ENCODE measurements at places on chromosomes 12 and 14.

DNA sequence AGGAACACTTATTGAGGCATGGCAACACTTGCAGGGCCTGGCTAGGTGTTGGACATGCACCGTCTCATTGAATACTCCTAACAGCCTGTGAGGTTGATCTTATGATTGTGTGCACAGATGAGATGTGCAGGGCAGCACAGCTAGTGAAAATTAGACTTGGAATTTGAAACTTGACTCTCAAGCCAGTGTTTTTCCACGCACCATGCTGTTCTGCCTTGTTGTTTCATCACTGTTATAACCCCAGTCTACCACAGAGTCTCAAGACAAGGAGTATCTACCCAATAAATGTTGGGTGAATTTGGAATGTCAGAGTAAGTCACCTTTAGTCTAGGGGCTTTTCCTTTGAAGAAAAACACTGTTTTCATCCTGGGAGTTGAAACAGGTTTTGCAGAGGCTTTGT is 55.8 kb upstream of the LRIG3 start:
- DNase-seq = no peak

- no peak for DNase-seq
Observed at GRCh38 chr14:99990268-99991170, 74.7 kb upstream of the EVL start.

- no peak for DNase-seq
Observed at GRCh38 chr12:131128556-131128955, 174.8 kb downstream of the ADGRD1 start.

GRCh38 chr12:124454735-124455134 is 112.7 kb downstream of the NCOR2 start:
- DNase-seq = no peak

- DNase-seq = no peak
Observed at GRCh38 chr12:26279091-26279490, 83.7 kb downstream of the SSPN start.

DNA sequence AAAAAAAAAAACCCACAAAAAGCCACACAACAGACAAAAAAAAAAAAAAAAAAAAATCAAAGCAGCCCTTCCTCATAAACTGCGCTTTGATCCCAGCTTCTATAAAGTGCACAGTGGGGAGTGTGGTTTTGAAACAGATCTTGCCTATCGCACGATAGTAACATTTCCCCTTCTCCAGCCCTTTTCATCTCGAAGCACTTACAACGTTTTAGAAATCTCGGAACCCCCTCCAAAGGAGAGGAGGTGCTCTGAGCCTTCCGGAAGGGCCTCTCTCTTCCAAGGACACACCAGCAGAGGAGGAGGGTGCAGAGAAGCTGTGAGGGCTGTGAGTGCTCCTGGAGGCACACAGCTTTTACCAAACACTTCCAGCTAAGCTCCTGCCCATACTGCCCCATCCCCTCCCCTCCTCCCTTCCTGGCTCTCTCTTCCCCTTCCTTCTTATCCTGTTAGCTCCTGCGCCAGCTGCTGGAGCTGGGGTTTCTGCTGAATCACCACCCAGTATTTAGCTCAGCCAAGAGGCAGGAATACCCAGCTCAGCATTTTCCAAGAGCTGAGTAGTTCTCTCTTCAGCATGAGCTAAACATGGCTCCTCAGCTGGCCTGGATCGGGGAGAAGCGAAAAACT is 28.4 kb downstream of the SLC7A8 start:
- DNase-seq = no peak

GRCh38 chr12:48937170-48937569 is 11.9 kb upstream of the FKBP11 start:
- no peak for DNase-seq

GRCh38 chr12:46652692-46653091 is 173.1 kb downstream of the SLC38A4 start:
- DNase-seq = no peak

- DNase-seq = no peak
Observed at GRCh38 chr12:18861287-18861858, 123.5 kb downstream of the CAPZA3 start.

DNA sequence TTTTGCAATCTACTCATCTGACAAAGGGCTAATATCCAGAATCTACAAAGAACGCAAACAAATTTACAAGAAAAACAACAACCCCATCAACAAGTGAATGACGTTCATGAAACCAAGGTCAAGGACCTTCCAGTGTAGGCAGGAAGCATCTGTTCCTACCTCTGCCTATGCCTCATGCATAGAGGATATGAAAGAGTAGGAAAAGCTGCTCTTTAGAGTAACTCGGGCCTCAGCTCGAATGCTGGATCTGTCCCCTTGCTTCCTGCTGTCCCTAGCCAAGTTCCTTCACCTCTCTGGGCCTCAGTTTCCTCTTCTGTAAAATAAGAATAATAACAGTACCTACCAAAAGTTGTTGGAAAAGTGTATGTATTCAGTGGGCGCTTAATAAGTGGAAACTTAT is 65.0 kb downstream of the FOXN4 start:
- DNase-seq = no peak

GRCh38 chr14:100224229-100224866 is 14.6 kb upstream of the YY1 start:
- DNase-seq = no peak

GRCh38 chr12:118377021-118377883 is 897 bp downstream of the SUDS3 start:
- no peak for DNase-seq

- DNase-seq = no peak
Observed at GRCh38 chr14:31592631-31593030, 31.4 kb downstream of the NUBPL start.

DNA sequence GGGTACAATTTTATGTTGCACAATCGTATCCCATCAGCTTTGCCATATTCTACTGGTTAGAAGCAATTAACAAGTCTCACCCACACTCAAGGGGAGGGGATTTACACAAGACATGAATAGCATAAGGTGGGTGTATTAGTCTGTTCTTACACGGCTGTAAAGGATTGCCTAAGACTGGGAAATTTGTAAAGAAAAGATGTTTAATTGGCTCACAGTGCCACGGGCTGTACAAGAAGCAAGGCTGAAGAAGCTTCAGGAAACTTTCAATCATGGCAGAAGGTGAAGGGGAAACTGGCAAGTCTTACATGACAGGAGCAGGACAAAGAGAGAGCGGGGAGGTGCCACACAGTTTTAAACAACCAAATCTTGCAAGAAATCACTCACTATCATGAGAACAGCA is 231.8 kb upstream of the AMIGO2 start:
- DNase-seq = no peak

GRCh38 chr14:103332143-103332919 is 1.7 kb upstream of the EIF5 start:
- no peak for DNase-seq

DNA sequence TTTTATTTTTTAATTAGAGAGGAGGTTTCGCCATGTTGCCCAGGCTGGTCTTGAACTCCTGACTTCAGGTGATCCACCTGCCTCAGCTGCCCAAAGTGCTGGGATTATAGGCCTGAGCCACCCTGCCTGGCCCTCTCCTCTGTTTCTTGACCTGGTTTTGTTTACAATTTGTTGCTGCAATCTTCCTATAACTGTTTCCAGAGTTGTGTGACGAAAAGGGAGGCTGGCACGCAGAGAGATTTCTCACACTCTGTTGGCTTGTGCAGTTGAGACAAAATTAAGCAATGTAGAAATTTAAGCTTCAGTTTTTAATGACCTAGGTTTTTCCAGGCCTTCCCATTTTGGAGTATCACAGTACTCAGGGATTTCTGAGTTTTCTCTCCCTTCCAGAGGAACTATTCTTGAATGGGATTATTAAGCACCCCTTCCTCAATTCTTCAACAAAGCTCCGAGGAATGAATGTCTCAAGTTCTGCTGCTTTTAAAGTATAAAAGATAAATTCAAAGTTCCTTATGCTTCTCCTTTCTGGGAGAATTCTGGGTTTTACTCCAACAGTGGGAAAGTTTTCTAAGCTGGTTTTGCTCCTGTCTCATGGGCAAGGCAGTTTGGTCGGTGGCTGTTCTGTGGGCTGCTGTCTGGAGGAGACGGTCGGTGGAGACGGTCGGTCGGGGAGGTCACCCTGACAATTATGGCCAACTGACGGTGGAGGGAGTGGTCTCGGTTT is 20.4 kb upstream of the FOS start:
- DNase-seq = no peak

- DNase-seq = no peak
Observed at GRCh38 chr14:45242706-45243105, 10.3 kb downstream of the MIS18BP1 start.

GRCh38 chr12:12582193-12582881 is 19.7 kb upstream of the DUSP16 start:
- DNase-seq = no peak

- no peak for DNase-seq
Observed at GRCh38 chr12:94795520-94795919, 145.2 kb upstream of the TMCC3 start.

GRCh38 chr12:91210144-91210543 is 27.5 kb upstream of the DCN start:
- no peak for DNase-seq

- DNase-seq = no peak
Observed at GRCh38 chr12:17381211-17381610, 708.8 kb downstream of the RERGL start.

GRCh38 chr14:93655078-93655750 is 133.1 kb downstream of the PRIMA1 start:
- DNase-seq = no peak

DNA sequence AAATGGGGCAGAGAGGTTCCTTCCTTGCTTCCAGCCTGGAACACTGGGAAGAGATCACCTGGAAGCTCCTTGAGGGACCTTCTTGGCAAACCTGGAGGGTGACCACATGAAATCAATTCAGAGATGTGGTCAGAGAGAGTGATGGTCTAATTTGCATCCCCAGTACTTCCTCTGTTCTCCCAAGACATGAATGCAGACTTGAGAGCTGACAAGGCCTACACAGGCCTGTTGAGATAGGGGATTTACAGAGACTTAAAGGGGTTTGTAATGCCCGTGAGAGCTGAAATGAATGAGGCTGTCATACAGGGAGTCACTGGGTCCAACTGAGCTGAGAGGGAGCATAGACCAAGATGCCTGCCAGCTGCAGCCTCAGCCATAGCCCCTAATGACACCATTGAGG is 45.1 kb downstream of the TMX1 start:
- DNase-seq = no peak

DNA sequence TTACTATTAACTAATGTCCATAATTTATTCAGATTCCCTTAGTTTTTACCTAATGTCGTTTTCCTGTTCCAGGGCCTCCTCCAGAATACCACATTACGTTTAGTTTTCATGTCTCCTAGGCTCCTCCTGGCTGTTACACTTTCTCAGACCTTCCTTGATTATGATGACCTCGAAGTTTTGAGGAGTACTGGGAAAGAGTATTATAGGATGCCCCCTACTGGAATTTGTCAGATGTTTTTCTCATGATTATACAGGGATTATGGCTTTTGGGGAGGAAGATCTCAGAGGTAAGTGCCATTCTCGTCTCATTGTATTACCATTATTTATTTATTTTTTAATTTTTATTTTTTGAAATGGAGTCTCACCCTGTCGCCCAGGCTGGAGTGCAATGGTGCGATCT is 17.7 kb upstream of the C1S start:
- DNase-seq = no peak

- DNase-seq = no peak
Observed at GRCh38 chr14:81345781-81346180, 54.3 kb downstream of the STON2 start.

DNA sequence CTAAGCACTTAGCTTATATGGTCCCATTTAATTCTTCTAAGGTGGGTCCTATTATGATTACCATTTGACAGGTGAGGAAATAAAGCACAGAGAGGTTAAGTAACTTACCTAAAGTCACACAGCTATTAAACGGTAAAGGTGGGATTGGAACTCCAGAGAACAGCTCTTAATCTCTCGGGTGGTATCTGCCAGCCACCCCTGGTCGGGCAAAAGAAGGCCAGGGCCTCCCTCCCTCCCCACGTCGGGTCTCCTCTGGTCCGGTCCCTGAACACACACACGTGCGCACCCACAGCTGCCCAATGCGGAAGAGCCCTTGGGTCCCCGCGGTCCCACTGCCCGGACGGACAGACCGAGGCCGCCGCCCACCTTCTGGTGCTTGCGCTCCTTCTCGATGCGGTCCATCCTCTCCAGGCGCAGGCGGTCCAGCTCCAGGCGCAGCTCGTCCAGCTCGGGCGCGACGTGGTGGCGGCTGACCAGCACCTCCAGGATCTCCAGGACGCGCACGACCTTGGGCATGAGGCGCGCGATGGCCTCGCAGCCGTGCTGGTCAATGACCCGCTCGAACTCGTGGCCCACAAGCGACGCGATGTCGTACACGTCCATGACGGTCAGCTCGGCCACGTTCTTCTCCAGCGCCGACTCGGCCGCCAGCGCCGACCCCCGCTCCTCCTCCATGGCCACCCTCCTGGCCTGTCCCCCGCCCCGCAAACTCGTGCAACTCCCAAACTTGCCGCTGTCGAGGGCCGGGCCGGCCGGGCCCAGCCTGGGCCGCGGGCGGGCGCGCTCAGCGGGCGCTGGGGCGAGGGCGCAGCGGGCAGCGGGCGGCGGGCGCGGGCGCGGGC is 490 bp downstream of the RILPL1 start:
- DNase-seq = peak; percentile 34

GRCh38 chr14:68795597-68796417 is 2.9 kb upstream of the ZFP36L1 start:
- DNase-seq = no peak

DNA sequence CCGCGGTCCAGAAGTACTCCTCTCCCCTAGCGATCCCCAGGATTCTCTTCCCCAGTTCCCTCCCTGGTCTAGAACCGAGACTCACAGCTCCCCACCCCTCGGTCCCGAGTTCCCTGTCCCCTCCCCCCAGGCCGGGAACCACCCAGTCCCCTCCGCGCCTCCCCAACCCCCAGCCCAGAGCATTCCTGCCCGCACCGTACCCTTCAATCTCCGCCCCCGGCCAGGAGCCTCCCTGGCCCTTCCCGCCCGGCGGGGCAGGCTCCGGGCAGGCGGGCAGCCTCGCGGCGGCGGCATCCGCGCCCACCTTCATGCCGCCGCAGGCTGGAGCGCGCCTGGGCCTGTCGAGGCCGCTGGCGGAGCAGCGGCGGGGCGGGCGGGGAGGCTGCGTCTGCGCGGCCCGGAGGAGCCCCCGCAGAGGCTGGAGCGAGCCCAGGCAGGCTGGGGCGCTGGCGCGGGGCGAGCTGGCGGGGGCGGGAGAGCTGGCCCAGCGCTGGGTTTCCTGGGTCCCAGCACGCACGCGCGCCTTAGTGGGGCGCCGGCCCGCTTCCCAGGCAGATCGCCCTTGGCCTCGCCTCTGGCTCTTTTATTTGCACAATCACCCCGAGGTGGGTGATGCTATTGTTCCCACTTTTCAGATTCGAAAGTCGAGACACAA is 22.2 kb upstream of the GPR132 start:
- DNase-seq = no peak

- DNase-seq = no peak
Observed at GRCh38 chr12:4984344-4984743, 59.3 kb upstream of the KCNA5 start.

DNA sequence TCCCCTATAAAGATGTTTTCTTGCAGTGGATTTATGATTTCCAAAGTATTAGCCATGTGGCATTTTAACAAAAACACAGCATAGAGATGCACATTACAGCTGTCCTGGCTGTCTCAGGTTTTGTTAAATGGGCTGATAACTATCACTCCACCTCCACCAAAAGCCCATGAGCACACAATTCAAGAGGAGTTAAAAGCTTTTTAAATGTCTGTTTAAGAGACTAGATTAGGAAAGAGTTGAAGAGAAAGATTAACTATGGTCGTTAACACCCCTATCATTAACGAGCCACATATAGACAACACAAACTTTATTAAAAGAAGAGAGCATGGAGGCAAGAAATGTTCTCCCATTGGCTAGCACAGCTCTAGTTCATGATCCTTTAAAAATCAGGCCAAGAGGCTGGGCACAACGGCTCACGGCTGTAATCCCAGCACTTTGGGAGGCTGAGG is 14.5 kb downstream of the CBX5 start:
- DNase-seq = no peak

GRCh38 chr14:55957950-55958349 is 160.3 kb upstream of the PELI2 start:
- no peak for DNase-seq

Measured in GM12891 (cell line).